ENCODE measurements at places on chromosomes 4 and X.

GRCh38 chr4:22574424-22574823 is 58.6 kb upstream of the ADGRA3 start:
- DNase-seq: no peak

GRCh38 chr4:120139392-120139791 is 72.7 kb upstream of the MAD2L1 start:
- peak; percentile 1 for DNase-seq

DNA sequence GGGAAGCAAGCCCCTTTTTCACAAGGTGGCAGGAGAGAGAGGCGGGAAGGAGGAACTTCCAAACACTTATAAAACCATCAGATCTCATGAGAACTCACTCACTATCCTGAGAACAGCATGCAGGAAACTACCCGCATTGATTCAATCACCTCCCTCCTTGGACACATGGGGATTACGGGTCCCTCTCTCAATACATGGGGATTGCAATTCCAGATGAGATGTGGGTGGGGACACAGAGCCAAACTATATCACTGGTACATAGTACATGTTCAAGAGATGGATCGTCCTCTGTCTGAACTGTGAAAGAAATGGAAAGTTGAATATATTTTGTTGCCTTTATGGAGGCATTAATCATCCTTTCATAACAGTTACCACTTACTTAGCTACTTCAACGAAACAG is 12.8 kb downstream of the EREG start:
- DNase-seq: no peak

DNA sequence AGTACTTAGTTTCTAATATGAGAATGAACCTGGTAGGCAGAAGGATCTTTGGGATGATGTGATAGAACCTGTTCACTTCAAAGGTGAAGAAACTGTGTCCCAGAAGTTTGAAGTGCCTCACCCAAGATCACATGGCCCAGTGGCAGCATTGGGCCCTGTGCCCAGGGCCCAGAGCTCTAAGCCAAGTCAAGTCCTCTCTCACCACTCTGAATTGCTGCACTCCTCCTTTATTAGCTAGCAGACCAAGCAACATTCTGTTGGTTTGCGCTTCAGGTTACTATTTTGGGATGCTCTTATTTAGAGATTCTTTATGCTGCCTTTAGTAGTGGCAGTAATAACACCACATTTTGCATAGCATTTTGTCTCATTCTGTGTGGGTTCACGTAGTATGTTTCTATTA is 82.7 kb downstream of the PARM1 start:
- DNase-seq: no peak

- no peak for DNase-seq
These were observed 7.0 kb downstream of the ACOT9 start for GRCh38 chrX:23736030-23736429.

GRCh38 chr4:176872461-176872860 is 79.7 kb upstream of the VEGFC start:
- peak; percentile 52 for DNase-seq

- DNase-seq: peak; percentile 60
These were observed 42.0 kb downstream of the LGI2 start for GRCh38 chr4:24988776-24989175.

DNA sequence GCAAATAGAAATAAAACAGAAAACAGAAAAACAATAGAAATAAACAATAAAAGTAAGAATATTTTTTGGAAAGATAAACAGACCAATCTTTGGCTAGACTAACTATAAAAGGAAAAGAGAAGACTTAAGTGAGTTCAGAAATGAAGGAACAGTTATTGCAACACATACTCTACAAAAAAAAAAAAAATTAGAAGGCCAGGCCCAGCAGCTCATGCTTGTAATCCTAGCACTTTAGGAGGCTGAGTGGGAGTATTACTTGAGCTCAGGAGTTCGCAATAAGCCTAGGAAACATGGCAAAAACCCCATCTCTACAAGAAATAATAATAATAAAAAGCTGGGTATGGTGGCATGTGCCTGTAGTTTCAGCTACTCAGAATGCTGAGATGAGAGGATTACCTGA is 336.7 kb downstream of the DTHD1 start:
- no peak for DNase-seq
